Stimulated activated CD8-positive, alpha-beta memory T cell treated with anti-CD3 and anti-CD28 coated beads, Interleukin-7, amount 100 ng/mL, for 1 hour (primary cell): ENCODE measurements at places on chromosomes 13 and 19.

DNA sequence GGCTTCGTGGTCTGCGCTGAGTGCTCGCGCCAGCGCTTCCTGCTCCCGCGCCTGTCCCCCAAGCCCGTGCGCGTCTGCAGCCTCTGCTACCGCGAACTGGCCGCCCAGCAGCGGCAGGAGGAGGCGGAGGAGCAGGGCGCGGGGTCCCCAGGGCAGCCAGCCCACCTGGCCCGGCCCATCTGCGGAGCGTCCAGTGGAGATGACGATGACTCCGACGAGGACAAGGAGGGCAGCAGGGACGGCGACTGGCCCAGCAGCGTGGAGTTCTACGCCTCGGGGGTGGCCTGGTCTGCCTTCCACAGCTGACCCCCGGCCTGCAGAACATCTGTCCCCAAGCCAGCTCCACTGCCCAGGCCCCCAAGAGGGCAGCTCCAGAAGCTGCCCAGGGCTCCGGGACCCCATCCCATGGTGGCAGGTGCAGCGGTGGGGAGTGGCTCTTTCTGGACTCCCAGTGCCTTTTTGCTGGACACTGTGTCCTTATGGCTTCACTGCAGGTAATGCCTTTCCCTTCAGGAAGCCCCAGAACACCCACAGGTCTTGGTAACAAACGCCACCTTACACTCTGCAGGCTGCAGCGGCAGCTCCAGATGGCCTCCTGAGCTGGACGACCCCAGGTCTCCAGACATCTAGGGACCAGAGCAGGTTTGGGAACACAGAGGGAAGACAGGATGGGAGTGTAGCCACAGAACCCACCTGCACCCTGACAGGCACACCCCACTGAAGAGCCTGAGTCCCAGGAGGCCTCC, 9.3 kb downstream of the PLEKHF1 start:
- DNase-seq = no peak

GRCh38 chr13:40052954-40053353, 397.5 kb downstream of the COG6 start:
- DNase-seq = no peak

- no peak for DNase-seq
Observed at GRCh38 chr19:18274219-18274780, at the start of gene IQCN. Gene IQCN (minus strand): TSS chr19:18274452. CDS start chr19:18269478, 4,974 bp downstream.

DNA sequence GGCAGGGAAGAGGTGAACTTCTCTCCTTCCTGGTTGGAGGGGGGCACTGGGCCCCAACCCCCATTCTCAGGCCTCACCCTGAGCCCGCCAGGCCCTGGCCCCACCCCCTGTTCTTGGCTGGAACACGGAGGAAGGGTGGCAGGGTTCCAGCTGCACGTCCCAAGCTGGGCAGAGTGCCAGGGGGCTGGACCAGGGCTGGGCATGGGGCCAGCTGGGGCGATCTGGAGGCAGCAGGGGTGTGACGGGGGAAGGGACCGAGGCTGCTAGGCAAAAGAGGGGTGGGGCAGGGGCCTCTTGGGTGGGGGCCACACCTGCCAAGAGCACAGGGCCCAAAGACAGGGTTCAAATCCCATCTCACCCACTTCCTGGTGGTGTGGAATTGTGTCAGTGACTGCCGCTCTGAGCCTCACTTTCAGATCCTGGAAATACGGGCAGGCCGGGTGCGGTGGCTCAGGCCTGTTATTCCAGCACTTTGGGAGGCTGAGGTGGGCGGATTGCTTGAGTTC, 2.2 kb downstream of the HIF3A start:
- DNase-seq = no peak

DNA sequence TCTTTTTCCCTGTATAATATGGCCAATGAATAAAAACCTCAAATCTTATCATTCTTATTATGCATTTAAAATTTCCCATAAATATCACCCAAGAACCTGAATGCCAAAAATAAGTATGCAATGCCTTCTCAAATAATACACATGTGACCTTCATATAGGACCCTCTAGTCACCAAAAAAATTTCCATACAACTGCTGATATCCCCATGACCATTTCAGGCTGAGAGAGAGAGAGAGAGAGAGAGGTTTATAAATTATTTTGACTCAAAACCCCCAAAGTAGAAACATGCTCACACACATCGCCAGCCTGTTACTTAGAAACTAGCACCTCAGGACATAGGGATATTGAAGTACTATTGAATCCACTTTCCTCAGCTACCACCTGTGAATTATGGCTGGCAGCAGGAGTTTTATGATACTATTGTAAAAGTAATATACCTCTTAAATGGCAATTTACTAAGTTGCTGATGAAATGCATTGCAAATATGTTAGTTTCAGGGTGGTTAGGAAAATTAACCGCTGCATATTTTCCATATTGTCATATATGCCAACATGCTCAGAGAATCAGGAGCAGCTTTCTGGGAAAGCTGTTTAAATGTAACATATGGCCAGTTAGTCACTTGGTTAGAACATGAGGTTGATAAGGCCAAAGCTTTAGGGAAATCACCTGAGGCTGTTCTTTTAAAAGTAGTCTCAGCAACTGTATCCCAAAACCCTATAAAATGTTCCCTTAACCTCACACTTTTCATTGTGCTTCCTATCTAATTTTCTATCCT, 230.8 kb downstream of the DCT start:
- DNase-seq = no peak

DNA sequence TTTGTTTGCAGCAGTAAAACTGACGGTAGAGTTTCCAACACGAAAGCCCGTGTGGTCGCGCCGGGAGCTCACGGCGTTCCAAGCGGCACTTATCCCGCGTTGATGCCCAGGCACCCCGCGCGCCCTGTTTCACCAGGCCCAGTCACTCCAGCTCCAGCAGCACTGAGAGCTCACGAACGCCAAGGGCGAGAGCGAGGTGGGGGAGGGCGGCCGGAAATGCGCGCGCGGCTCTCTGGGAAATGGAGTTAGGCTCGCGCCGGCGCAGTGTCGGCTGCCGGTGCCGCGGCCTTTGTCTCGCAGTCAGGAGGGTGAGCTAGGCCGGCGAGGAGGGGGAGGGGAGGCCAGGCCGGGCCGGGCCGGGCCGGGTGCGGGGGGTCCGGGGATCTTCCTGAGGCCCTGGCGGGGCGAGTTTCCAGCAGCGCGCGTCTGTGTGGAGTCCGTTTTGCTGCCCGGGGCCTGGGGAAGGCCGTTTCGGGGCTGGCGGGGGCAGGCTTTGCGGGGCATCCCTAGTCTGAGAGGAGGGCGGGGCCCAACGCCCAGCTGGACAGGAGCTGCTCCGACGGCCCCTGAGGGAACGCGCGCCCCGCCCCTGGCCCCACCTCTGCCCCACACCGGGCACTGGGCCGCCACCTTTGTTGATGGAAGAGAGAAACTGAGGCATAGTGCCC, at the start of gene ZNF135:
TSS of gene ZNF135 (plus strand) at position 280 of the 668 bp plus-strand sequence. CDS start 721 bp downstream, outside the sequence.
- DNase-seq = peak; percentile 34

GRCh38 chr13:46899801-46900200, 2.9 kb upstream of the HTR2A start:
- DNase-seq = no peak

DNA sequence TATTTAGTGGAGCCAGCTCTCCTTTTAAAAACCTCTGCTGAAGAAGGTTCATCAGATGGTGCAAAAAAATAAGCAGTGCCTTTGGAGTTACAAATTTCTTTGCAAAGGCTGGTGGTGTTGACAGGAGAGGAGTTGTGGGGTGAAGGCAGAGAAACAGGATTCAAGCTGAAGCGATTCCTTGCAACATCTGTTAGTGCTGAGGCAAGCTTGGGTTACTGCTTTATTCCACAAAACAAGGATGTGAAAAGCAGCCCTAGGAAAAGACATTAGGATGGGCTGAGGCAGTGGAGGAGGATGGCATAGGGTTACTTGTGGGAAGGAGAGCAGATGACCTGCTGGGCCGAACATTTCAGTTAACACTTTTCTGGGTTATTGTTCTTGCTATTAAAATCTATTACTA, 390.7 kb downstream of the DLEU7 start:
- DNase-seq = no peak

DNA sequence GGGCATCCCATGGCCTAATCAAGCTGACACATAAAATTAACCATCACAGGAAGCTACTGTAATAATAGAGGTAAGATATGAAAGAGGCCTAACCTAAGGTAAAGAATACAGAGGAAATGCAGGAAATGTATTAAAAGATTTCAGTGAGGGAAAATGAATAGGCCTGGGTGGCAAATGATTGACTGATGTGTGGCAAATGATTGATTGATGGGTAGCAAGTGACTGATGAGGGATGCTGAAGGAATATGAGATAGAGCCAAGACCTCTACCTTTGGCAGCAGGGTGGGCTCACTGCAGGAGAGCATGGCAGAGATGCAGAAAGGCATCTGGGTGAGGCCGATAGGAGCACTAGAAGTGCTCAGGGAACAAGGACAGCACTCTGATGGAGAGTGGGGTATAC, 172.9 kb downstream of the KCTD12 start:
- DNase-seq = no peak

- no peak for DNase-seq
Observed at GRCh38 chr19:6272411-6272791, 7.4 kb downstream of the MLLT1 start.

- DNase-seq = no peak
Observed at GRCh38 chr13:72805676-72806346, 23.9 kb downstream of the PIBF1 start.

DNA sequence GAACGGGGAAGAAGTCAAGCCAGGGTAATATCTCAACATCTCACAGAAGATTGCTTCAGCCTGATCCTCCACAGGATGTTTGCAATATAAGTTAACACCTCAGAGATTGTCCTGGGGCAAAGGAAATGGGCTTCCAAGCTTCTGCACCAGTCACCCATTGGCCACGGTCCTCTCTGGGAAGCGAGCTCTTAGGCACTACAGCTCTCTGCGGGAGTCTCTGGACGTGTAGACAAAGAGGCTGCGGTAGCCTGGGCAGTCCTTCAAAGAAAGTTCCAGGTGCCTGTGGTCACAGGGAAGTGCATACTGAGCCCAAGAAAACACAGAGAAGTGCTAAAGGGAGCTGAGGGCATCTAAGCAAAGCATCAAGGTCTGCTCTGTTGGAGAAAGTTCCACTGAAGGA, 805.7 kb downstream of the DIAPH3 start:
- DNase-seq = no peak

GRCh38 chr13:114063545-114064449, 68.6 kb downstream of the RASA3 start:
- DNase-seq = no peak

- DNase-seq = no peak
Observed at GRCh38 chr19:29675650-29676186, 10.5 kb downstream of the PLEKHF1 start.

GRCh38 chr13:92177966-92178365, 779.5 kb downstream of the GPC5 start:
- DNase-seq = no peak

DNA sequence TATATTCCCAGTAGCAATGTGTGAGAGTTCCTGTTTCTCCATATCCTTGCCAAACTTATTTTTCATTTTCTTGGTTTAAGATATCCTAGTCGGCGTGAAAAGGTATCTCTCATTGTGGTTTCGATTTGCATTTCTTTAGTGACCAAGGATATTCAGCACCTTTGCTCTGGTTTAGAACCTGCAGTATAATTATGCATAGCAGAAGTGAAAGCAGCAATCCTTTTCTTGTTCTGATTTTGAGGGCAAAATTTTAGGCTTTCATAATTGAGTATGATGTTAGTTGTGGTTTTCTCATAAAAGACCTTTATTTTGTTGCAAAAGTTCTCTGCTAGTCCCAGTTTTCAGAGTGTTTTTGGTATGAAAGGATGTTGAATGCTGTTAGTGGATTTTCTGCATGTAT, 491.0 kb downstream of the FGF9 start:
- DNase-seq = no peak

- no peak for DNase-seq
Observed at GRCh38 chr19:20513189-20513904, 52.2 kb downstream of the ZNF737 start.

GRCh38 chr19:34600366-34600765, 76.6 kb downstream of the SCGB2B2 start:
- DNase-seq = no peak

DNA sequence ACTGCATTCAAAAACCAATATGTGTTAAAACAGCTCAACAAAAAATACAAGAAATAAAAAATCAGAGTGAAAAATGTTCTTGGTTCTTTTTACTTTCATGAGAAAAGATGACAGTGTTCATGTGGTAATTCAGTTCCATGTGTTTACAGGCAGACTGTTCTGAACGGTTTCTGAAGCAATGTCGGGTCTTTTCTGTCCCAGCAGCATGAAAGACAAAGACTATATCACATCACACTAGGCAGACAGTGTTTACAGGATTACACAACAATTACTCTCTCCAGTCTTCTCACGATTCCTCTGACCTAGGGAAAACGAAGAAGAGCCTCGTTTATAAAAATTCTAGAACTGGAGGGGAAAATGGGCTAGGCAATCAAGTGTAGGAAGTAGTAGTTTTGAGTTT, 83.4 kb downstream of the UBL3 start:
- DNase-seq = no peak

DNA sequence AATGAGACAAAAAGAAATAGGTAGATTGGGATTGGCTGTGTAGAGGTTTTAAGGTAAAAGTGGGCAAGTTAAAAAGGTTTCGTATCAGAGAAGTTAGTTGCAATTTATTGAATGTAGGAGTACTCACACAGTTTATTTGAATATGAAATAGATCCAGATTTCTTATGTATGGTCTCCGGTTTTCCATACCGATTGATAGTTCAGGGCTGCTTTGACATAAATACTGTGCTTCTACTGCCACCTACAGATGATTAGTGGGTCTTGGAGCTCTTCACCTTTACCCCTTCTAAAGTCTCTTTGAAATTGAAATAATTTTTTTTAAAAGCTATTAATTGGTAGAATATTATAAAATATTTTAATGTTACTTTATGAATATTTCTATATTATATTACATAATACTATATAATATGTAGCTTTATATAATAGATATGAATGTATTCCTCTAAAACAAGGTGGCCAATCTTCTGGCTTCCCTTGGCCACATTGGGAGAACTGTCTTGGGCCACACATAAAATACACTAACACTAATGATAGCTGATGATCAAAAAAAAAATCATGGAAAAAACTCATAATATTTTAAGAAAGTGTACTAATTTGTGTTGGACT, 7.7 kb upstream of the GPR18 start:
- no peak for DNase-seq

DNA sequence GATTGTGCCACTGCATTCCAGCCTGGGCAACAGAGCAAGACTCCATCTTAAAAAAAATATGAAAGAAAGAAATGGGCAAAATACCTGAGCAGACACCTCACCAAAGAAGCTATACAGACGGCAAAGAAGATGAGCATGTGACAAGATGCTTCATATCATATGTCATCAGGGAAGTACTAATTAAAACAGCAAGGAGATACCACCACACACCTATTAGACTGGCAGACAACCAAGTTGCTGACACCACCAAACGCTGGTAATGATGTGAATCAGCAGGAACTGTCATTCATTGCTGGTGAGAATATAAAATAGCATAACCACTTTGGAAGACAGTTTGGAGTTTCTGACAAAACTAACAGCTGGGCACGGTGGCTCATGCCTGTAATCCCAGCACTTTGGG, 11.5 kb upstream of the TFDP1 start:
- no peak for DNase-seq

DNA sequence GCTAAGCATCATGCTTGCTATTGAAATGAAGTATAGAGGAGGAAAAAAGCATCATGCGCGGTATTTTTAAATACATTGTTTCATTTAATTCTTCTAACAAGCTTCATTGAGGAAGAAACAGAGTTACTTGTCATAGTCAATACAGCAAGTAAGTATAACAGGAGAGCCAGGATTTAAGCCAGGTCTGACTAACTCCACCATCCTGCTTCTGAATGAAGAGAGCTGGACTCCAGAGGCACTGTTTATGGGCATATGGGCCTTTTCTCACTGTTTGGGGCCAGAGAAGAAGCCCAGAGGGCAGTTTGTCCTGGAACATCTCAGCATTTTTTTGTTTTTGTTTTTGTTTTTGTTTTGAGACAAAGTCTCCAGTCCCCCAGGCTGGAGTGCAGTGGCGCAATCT, 7.9 kb downstream of the SAMD4B start:
- DNase-seq = no peak

GRCh38 chr13:48478391-48478790, 54.5 kb downstream of the RCBTB2 start:
- no peak for DNase-seq
